Eye (tissue), 1 donor: ENCODE measurements at places on chromosomes 13 and 19.
A peak's percentile ranks its signal among the peaks of the same experiment; 100 is the strongest.

DNA sequence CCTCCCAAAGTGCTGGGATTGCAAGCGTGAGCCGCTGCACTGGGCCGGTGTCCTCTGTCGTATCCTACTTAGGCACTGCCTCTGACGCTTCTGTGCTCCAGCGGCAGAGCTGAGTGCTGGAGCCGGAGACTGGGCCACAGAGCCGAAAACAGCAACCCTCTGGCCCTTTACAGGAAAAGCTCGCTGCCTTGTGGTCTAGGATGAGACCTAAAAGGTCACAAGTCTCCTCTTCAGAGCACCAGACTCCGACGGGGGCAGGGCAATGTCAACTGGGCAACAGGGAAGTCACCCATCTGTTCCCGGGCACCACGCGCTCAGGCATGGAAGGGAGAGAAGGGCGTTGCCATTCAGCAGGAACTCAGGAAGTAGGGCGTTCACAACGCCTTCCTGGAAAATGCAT is 91.7 kb downstream of the GADD45B start:
- no peak for DNase-seq

DNA sequence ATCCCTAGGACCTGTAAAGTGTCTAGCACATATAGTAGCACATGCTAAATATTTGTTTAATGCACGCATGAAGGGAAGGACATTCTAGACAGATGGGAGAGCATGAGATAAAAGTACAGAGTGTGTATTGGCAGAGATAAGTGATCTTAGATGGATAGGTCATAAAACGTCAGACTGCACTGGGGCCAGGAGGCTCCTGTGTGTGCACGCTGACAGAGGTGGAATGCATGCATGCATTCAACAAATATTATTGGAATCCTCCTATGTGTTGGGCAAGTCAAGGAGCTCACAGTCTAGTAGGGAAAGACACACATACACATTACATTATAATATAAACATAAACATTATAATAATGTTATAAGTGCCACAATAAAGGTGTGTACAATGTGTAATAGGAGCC is 73.3 kb downstream of the FGF9 start:
- no peak for DNase-seq

- DNase-seq: no peak
These were observed 1077.6 kb downstream of the DIAPH3 start for GRCh38 chr13:59086147-59086546.

GRCh38 chr13:48028066-48028465 is 9.5 kb upstream of the NUDT15 start:
- no peak for DNase-seq

DNA sequence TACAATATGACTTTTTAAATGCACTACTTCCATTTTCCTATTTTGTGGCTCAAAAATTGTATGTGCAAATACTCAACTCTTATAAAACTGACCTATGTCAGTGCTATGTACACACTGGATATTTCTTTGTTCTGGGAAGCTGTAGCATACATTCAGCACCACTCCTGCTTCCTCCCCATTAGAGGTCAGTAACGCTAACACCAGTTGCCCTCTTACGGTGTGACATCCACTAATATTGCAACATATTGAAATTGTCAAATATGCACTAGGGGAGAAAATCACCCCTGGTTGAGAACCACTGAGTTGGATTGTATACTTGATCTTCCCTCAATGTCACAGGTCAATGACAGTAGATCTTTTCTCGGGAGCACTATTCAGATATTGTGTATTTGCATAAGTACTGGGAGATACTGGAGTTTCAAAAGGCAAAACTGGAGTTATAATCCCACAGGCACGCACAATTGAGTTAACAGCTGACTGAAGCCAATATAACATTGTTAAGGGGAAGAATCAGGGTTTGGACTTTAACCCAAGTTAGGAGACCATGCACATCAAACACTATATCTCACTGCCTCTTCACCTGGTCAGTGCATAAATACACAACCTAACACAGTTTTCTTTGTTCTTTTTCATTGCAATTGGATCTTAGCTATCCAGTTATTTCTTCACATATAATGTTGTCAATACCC is 1276.5 kb upstream of the MIR17HG start:
- DNase-seq: no peak

DNA sequence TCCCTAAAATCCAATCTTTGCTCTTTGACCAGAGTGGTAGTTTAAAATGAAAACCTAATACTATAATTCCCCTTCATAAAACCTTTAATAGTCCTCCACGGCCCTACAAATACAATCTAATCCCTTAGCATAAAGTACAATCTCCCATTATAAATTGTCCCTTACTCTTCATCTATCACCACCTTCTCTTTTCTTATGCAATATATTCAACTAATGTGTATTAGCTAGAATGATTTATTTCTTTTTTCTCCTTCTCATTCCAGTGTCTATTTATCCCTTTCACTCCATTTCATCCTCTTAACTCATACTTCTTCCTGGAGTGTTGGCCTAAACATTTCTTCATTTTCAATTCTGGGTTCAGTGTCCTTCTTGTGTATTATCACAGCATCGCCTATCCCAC is 872.1 kb upstream of the PCDH20 start:
- no peak for DNase-seq

DNA sequence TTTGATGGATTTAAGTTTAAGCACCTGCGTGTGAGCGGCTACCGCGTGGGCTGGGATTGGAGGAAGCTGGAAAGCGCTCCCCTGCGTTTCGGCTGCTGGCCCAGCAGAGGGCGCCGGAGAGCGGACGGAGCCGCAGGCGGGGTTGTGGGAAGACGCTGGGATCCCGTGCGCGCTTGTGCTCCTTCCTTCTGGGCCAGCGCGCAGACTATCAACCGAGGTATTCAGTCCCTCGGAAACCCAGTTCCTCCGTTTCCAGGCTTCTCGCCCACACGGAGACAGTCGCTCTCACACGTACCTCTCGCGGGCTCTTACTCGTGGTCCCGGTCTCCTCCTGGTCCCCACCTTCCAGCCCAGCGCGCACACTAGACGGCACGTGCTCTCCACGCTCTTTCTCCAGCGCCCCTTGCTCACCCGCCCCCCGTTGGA is 28.8 kb downstream of the EPN1 start:
- peak; percentile 65 for DNase-seq

DNA sequence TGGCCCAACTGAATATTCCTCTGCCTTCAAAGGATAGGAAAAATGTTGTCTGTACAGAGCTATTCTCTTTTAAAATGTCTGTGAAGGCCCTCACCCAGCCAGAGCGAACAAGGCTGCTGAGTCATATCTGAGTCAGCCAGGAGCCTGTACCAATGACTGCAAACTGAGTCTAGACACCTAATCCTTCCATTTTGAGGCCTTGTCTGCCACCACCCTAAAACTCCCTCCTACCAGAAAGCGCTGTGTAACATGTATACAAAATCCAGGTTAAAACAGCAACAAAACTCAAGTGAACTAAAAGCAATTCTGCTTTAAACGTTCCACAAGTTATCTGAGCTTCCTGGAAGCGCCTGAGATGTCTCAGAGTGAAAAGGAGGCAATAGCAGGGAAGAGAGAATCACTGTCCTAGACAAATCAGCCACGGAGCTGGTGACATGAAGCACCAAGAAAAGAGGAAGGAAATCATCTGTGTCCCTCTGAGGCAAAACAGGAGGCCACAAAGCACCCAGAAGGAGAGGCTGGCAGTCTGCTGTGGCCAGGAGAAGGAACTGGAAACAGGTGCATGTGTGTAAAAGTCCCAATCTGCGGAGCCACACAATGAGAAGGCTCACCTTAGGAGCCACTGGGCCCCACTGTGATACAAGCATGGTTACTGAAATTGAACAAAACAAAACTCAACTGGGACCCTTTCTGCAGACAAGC is 10.2 kb downstream of the DHRS12 start:
- no peak for DNase-seq

GRCh38 chr13:73607489-73608156 is 526.6 kb downstream of the KLF12 start:
- no peak for DNase-seq

GRCh38 chr13:32426191-32426989 is 1.5 kb downstream of the N4BP2L1 start:
- no peak for DNase-seq

DNA sequence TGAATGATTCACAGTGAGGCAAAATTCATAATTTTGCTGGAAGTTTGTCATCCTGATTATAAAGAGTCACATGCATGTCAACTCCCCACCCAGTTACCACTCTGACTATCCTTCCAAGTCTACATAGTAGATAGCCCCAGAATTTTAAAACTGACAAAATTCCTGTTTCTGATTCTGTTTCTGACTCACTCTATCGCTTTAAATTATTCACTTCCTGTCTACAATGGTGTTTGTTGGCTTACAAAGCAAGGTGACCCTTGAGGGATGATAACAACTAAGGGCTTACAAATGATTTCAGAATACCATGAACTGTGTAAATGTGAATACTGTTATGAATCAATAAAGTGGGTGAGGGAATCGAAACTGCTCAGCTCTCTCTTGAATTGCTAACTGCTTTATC is 98.7 kb upstream of the KL start:
- DNase-seq: no peak

GRCh38 chr13:41858780-41859179 is 102.1 kb downstream of the VWA8 start:
- no peak for DNase-seq

- no peak for DNase-seq
These were observed 11.1 kb downstream of the IRGC start for GRCh38 chr19:43726736-43727592.

- no peak for DNase-seq
These were observed 38.1 kb downstream of the RUBCNL start for GRCh38 chr13:46348961-46349360.

- DNase-seq: peak; percentile 64
These were observed 2.5 kb upstream of the LHB start for GRCh38 chr19:49019242-49019932.

DNA sequence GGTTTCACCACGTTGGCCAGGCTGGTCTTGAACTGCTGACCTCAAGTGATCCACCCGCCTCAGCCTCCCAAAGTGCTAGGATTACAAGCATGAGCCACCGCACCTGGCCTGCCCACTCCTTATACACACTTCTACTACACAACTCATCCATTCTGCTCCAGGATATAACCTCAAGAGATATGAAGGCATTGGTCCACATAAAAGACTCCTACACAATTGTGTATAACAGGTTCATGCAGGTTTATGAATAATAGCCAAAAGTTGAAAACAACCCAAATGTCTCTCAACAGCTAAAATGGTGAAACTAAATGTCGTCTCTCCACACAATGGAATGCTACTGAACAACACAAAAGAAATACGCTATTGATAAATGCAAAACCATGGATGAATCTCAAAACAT is 58.1 kb downstream of the INSR start:
- DNase-seq: no peak

DNA sequence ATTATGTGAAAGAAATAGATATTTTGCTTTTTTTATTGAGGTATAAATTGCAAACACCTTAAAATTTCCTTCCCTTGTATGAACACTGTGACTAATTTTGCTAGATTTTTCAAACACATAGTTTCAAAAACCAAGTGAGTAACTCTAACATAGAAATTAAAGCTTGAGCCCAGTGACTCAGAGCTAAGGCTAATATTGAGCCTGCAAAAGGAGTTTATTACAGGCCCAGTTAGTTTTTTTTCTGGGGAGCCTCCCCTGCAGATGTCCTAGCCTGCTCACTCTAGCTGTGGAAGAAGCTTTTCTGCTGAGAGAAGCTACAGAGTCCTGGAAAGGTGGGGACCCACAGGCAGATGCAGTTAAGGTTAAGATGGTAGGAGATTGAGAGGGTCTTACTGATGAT is 3.4 kb downstream of the ZNF430 start:
- no peak for DNase-seq

DNA sequence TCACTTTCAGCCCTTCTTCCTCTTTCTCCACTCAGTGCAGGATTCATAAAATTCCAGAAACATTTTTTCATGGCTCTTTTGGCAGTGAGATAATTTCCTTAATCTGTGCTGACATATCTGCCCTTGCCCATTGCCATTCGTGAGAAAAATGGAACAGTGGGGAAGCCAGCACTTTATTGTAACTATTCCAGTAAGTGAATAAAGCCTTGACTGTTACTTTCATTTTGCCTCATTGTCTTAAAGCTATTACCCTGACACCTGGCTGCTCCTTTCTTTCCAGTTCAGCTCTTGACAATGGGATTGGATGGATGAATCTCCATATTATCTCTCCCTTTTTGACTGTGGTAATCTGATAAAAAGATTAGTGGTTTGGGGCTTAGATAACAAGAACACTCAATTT is 1068.1 kb upstream of the PCDH20 start:
- peak; percentile 24 for DNase-seq

GRCh38 chr19:7645656-7646425 is 8.9 kb downstream of the STXBP2 start:
- DNase-seq: no peak

GRCh38 chr13:79775830-79776229 is 294.9 kb downstream of the NDFIP2 start:
- peak; percentile 79 for DNase-seq

GRCh38 chr13:48232420-48233045 is 473 bp upstream of the ITM2B start:
- peak; percentile 81 for DNase-seq

DNA sequence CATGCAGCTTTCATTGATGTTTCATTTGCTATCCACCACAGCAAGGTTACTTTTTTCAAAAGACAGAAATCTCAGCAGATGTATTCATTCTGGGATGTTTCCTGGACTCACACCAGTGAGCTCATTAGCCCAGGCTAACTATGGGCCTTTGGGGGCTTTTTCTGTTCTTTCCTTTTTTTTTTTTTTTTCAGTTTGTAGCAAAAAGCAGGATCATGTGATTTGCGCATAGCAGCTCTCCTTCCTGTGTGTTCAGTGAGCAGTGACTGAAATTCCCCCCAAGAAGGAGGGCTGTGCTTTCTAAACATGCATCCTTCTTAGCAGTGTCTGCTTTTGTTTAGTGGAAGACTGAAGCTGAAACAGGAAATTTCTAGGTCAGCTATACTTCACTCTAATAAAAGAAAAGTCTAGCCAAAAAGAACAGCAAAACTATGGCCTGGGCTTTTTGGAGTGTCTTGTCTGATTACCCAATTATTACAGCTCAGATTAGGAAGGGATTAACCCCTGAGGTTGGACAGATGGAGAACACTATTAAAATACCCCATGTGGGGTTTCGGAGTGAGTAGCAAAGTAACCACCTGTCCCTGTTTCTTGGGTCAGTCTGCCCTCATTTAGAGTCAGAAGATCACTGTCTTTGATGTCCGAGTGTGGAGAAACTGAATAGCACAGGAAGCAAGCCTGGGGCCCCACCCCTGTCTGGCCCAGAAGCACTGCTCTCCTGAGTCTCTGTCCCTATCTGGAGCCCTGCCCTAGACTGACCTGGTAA is 8.9 kb upstream of the AMER2 start:
- DNase-seq: peak; percentile 72
